ENCODE measurements at places on chromosomes 6 and 20.
A peak's percentile ranks its signal among the peaks of the same experiment; 100 is the strongest.

GRCh38 chr6:160523223-160523622 lies 140.9 kb downstream of the LPA start:
- ATAC-seq: peak; percentile 35

GRCh38 chr20:35171753-35172433 lies at the start of gene PROCR:
Gene PROCR (plus strand): TSS chr20:35172072. CDS start chr20:35172155, 83 bp downstream.
- ATAC-seq: peak; percentile 33

GRCh38 chr6:1869308-1869707 lies 259.6 kb downstream of the FOXC1 start:
- ATAC-seq: no peak

- ATAC-seq: peak; percentile 75
Measured at GRCh38 chr6:36692220-36692619, 5.4 kb upstream of the RAB44 start.

- no peak for ATAC-seq
Measured at GRCh38 chr20:11917663-11918062, at the start of gene BTBD3. Gene BTBD3 (plus strand): TSS chr20:11917893. CDS start chr20:11918276, 383 bp downstream.

GRCh38 chr6:148217921-148218320 lies 124.7 kb upstream of the SASH1 start:
- no peak for ATAC-seq

GRCh38 chr6:133886104-133886775 lies 2.7 kb upstream of the TCF21 start:
- ATAC-seq: no peak

DNA sequence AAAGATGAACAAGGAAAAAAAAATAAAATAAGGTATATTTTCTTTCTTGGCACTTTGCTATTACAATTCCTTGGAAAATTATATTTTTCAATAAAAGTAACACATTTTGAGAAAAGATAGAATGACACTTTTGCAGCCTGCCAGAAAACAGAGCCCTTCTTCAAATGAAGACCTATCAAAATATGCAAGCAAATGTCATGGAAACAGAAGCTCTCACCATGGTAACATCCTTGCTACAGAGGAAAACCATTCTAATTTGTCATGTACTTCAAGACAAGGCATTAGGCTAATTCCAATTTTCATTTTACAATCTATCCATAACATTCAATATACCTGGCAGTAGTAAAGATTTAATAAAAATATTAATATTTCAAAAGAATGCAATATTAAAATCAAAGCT lies 177.9 kb downstream of the RNGTT start:
- no peak for ATAC-seq

DNA sequence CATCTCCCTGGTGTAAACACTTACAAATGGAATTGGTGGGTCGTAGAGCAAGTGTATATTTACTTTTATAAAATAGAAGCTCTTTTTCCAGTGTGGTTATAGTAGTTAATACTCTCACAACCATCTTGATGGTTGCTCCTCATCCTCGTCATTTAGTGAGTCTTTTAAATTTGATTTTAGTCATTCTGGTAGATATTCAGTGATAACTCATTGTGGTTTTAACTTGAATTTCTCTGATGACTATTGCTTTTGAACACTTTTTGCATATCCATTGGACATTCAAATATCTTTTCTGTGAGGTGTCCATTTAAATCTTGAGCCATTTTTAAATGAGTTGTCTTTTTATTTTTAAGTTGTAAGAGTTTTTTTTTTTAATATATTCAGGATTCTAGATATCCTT lies 189.2 kb upstream of the PHACTR1 start:
- no peak for ATAC-seq

DNA sequence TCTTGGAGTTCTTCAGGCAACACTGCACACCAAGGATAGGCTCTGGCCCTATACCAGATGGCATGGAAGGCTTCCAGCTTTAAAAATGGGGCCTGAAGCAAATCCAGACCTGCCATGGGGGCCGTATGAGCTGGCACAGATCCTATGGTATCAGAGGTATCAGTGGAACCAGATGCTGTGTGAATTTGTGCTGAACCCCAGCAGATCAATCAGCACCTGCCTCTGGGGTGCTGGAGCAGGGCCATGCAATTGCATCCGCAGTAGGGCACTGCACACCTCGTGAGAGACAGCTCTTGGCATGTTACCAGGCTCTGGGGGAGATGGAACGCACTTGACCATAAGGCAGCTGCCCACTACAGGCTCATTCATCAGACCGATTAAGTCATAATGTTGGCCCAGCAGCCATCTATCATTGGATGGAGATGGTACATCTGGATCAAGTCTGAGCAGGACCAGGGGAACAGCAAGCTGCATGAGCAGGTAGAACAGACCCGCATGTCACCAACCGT lies 221.5 kb downstream of the MYLK4 start:
- no peak for ATAC-seq

DNA sequence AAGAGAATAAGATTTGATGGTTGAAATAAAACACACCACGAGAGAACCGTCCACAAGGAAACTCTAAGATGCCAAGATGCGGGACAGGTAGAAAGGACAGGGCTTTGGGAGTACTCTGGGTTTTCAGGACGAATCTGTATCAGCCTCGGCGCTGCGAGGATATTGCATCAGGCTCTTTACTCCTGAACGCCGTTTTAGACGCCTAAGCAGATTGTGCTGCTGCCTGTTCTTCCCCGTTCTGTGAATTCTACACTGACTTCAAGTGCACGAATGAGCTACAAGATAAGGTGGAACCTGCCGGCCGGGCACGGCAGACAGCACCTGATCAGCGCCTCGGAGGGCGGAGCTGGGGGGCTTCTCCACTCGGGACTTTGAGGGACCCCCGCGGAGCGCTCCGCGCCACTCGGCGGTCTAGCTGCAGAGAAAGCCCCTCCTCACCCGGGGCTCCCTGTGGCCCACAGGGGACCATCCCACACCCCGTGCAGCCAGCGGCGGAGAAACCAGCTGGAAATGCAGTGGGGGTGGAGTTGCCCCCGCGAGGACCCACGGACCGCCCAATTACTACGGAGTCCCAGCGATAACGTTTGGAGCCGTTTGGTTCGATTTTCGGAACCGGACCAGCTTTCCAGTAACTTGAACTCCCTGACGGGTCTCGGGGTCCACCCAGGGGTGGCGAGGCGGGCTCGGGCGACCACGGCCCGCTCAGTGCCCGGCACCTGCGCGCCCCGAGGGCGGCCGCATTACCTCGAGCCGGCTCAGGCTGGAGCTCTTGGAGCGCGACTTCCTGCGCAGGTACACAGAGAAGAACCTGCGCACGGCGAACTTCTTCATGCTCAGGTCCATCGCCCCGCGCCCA lies 646 bp downstream of the RPS6KA2 start:
- no peak for ATAC-seq

DNA sequence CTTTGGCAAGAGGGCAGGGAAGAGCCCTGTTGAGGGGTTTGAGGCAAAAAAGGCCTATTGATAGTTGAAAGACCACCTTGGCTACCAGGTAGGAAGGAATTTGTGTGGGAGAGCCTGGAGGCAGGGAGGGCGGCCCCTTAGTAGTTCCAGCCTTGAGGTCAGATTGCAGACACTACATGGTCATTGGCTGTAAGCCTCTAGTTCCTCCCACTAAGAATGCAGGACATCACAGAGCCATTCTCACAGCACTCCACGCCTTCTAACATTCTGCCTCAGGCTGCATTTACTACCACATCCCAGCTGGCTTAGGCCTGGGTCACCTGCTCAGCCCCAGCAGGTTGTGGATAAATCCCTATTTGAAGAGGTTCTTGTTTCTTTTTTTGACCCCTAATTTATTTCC lies 91.0 kb upstream of the SNX9 start:
- ATAC-seq: no peak

DNA sequence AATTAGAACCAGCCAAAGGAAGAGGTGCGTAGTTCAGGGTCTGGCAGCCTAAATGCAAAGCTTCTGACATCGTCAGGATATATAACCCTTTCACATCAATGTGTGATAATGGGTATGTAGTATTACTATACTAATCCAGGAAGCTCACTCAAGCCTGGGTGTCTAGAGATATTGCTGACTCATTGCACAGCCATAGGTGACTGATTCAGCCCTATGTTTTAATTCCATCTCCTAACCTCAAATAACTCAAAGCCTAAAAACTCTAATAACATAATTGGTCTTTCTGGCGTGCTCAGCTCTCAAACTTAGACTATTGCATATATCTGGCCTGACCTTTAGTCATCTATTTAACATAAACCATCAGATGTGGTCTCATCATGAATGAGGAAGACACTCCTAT lies 658.4 kb downstream of the TBC1D32 start:
- no peak for ATAC-seq

- ATAC-seq: no peak
Measured at GRCh38 chr6:27962506-27962905, 5.5 kb downstream of the OR2B6 start.

DNA sequence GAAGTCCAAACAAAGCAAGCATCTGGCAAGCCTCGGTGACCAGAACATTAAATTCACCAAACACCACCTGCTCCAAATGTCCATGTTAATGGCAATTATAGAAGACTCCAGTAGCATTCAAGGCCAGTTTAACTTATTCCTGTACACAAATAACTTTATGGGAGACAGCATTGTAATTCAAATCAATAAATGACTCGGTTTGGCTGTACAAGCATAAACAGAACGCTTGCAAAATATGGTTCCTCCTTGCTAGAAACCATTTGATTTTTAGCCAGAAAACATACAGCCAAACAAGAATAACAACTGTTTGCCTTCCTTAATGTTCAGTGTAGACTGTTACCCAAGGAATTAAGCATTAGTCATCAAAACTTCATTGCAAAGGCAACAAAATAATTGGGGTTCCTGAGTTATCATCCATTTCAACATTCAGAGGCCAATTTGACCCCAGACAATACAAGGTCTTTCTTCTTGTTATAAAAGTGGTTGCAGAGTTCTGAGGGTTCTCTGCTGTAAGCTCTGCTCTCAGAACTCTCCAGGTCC lies 125.1 kb downstream of the BFSP1 start:
- ATAC-seq: no peak

DNA sequence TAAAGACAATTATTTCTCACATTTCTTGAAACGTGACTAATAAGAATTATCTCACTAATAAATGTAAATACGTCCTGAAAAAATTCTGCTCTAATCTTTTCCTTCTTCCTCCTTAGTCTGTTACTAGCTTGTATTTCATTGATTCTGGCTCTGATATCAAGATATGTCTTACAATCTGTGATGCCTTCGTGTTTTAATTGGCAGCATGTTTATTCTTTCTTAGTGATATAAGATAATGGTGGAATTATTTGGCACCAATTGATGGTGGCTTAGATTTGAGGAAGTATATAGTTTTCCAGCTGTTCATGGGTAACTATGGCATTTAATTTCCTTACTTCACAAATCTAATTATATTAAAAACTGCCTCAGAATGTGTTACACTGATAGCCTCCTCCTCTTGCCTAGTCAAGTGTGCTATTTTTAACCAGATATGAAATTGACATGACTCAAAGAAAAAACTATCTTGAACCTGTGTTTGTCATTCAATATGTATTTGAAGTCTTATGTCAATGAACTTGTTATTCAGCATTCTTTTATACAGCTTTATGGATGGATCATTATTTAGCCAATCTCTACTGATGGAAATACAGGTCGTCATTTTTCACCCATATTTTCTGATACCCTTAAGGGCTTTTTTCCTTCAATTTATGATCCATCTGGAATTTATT lies 5.3 kb downstream of the CCNC start:
- no peak for ATAC-seq

DNA sequence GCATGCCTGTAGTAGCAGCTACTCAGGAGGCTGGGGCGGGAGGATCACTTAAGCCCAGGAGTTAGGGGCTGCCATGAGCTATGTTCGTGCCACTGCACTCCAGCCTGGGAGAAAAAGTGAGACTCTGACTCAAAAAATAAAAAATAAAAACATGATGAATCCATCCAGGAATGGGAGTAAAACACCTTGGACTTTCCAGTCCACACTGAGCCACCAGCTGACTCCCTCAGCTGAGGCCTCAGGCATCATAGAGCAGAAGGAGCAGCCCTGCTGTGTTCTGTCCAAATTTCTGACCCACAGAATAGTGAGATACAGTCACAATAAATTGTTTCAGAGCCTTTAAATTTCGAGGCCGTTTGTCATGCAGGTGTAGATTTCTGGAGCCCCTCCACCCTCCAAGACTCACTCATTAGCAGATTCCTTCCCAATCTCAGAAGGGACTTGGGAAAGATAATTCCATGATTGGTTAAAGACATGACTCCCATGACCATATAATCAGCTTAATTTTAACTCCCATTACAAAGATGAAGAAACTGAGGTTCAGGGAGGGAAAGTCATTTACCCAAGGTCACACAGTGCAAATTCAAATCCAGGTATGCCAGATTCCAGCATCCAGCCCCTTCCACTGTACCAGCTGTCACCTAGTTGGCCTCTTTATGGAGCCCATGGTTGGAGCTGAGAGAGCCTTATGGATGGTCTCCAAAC lies 9.0 kb upstream of the MMP9 start:
- ATAC-seq: no peak

DNA sequence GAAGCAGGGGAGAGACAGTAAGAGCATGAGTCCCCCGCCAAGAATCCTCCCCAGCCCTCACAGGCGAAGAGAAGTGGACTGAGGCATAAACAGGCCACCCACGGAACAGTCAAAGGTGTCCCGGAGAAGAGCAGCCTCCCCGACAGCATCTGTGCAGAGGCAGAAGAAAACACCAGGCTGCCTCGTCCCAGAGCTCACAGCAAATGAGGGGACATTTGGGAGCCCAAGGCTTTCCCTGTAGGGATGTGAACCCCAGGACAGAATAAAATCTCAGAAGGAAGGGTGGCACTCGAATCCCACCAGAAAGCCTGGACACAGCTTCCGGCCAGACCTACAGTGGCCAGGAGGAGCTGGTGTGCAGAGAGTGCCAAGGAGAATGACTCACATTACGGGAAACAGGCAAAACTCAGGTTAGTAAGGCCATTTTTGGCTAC lies 90.4 kb downstream of the DLL1 start:
- no peak for ATAC-seq

DNA sequence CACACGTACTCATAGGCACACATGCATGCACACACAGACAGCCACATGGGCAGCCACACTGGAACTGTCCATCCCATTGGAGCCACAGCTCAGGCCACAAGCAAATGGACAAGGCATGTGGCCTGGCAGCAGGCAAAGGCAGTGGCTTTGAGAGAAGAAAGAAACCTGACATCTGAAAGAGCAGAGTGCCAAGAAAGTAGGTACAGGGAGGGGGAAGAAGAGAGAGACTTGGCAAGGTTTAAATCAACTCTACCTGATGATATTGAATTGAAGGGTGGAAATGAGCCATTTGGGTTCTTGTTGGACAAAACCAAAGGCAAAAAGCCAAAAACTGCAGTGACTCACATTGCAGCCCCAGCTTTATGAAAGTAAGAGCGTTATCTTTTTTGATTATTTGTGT lies 142.7 kb downstream of the PCSK2 start:
- ATAC-seq: no peak

DNA sequence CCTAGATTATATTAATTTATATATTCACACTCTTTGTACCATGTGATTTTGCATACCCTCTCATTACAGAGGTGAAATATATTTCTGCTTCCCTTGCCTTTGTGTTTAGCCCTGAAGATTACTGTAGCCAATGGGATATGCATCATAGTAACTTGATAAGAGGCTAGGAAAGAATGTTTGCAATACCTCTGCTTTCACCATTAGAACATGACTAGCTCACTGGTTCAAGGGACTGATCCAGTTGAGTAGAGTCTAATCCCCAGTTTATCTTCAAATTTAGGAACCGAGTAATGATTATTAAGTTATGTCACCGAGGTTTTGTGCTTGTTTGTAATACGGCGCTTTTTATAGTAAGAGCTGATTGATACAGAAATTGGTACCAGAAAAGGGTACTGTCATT lies 552.6 kb upstream of the GJE1 start:
- ATAC-seq: no peak

Measured in activated CD4-positive, CD25-positive, alpha-beta regulatory T cell treated with anti-CD3 and anti-CD28 coated beads, Interleukin-2, amount 50 U/mL, for 24 hours (primary cell).